ENCODE measurements at places on chromosomes 11 and 22.

DNA sequence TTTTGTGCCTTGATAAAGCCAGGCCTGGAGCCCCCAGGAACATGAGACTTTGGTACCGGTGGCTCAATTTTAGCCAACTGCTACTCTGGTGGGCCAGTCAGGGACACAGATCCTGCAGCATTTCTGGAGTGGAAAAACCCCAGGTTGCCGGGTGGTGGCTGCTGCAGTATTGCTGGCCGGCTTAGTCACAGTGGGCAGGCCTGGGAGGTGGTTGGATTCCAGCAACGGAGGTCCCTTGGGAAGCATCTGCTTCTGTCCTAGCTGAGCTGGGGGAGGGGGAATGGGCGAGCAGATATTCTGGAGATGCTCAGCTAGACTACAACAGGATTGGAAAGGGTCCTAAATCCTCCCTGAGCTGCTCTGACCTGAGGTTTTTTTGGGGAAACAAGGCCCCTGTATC is 31.6 kb upstream of the ACCSL start:
- no peak for DNase-seq

DNA sequence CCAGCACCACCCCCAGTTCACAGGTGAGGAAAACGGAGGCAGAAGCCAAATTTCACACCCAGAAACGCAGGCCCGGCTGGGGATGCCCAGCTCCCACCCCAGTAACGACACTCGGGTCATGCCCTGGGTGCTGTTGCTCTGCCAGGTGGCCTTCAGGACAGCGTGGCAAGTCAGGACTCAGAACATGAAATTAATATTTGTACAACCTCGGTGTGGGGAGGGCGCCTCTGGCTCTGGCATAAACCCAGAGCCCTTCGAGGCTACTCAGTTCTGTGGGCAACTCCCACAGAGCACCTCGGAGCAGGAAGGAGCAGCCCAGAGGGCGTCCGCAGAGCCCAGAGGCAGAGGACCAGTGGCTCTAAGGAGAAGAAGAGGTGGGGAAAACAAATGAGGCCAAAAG is 71.6 kb downstream of the CELSR1 start:
- DNase-seq = peak; percentile 77

- DNase-seq = peak; percentile 89
Measured at GRCh38 chr11:64745189-64745520, 1.2 kb upstream of the RASGRP2 start.

GRCh38 chr11:64110465-64111375 is 55.2 kb downstream of the MACROD1 start:
- no peak for DNase-seq

DNA sequence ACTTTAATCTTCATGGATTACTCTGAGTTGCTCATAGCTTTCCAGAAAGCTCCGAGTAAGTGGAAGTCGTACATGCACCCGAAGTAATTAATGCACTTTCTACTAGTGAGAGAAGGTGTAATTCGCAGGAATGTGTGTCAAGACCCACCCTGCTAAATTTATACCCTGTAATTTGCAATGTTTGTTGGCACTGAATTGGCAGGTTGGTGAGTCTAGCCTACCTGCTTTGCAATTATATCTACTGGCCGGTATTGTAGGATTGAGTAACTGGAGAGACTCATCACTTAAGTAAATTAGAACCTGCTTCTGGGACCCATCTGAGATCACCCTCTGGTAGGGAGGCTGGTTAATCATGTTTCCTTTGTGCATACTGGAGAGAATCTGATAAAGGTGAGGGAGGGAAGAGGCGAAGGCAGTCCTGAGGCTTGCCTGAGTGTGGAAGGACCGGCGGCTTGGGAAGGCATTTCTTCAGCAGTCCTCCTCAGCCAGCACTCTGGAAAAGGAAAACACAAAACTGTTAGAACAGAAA is 63.3 kb downstream of the LDLRAD3 start:
- DNase-seq = no peak

- peak; percentile 57 for DNase-seq
Measured at GRCh38 chr11:3130269-3131071, 34.6 kb downstream of the OSBPL5 start.

DNA sequence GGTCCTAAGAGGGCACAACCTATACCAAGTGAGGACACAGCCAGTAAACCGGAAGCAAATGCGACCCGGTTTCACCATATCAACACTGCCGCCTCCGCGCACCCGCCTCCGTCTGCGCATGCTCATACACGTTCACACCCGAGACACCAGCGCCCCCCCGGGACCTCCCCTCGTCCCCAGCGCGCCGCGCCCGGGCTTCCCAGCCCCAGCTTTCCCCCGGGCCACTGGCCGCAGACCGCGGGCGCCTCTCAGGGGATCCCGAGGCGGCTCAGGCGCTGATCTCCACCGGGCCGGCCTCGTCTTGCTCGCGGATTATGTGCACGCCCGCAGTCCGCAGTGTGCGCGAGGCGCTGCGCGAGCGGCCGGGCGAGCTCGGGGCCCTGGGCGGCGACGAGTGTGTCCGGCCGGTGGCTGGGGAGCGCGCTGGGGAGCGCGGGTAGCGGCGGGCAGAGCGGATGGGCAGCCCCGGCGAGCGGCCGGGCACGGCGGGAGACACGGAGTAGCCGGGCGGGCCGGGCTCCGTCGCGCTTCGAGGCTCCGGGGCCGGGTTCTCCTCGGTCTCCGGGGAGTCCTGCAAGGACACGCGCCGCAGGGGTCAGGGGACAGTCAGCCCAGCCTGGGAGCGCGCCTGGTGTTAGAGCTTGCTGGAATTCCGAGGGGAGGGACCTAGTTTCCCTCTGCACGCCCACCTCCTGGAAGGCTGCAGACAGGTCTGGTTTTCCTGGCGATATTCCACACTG is 2.0 kb downstream of the HEPN1 start:
- peak; percentile 86 for DNase-seq

GRCh38 chr11:34466802-34467488 is 28.2 kb downstream of the CAT start:
- DNase-seq = no peak

GRCh38 chr11:11662578-11662977 is 40.8 kb upstream of the GALNT18 start:
- no peak for DNase-seq

DNA sequence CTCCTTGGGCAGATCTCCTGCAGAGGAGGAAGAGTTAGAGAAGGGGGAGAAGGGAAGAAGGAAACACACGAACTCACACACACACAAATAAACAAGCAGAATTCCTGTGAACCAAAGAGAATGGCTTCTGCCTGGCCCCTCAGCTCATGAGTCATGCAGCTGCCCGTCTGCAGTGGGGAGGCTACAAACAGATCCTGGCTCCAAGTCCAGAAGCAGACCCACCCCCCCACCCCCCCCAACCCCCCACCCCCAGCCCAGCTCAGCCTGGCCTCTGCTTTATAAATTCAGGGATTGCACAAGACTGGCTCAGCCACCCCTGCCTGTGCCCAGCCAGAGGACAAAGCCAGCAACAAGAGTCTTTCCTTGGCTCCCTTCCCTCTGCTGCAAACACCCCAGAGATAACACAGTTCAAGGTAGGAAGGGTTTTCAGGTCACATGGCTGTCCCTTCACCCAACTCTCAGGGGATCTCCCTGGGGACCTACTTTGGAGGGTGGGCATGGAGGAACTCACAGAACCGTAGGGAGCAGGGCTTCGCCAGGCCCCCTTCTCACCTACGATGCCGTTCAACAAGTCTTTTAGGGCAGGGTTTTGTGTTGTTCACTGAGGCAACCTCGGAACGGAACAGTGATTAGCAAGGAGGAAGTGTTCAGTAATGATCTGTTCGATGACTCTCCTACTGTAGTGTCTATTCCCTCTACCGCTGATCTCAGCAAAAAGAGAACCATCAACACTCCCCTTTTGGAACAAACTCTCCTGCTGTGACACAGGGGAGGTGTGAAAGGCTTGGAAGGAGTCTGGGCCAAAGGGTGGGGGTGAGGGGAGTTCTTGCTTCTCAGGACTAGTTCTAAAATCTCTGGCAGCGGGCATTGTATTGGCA is 35.5 kb downstream of the RPL27A start:
- no peak for DNase-seq

- DNase-seq = no peak
Measured at GRCh38 chr11:32852207-32852606, 22.5 kb downstream of the PRRG4 start.

- DNase-seq = no peak
Measured at GRCh38 chr11:124535552-124536232, 7.8 kb downstream of the OR8B12 start.

GRCh38 chr11:13891911-13892310 is 70.6 kb upstream of the SPON1 start:
- DNase-seq = no peak

DNA sequence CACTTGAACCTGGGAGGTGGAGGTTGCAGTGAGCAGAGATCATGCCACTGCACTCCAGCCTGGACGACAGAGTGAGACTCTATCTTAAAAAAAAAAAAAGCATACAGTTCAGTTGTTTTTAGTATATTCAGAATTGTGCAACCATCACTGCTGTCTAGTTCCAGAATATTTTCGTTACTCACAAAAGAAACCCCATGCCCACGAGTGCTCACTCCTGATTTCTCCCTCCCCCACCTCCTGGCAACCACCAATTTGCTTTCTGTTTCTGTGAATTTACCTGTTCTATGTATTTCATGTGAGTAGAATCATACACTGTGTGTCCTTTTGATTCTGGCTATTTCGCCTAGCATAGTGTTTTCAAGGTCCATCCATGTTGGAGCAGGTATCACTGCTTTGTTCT is 24.8 kb downstream of the PTPRJ start:
- DNase-seq = no peak

DNA sequence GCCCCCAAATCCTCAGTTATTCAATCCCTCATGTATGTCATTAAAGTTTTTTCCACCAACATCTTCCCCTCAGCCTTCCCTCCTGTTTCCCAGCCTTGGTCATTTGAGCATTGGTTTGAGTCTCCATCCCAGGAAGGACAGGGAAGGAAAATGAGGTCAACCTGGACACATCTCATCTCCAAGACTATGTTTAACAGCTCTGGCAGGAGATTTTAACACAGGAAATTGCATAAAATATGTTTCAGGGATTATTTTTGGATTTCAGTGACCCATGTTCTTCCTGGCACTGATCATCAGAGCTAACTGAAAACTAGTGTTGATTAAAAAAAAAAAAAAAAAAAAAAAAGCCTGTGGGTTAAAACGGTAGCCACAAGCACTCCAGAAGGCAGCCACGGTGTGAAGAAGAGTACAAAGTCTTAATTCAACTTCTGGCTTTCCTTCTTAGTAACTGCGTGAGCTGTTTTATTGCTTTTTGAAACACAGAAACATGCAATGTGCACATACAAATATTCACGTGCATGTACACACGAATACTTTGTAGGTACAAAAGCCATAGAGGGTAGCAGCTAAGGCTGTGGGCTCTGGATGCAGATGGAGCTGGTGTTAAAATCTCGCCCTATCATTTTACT is 164.4 kb upstream of the DDI1 start:
- no peak for DNase-seq

DNA sequence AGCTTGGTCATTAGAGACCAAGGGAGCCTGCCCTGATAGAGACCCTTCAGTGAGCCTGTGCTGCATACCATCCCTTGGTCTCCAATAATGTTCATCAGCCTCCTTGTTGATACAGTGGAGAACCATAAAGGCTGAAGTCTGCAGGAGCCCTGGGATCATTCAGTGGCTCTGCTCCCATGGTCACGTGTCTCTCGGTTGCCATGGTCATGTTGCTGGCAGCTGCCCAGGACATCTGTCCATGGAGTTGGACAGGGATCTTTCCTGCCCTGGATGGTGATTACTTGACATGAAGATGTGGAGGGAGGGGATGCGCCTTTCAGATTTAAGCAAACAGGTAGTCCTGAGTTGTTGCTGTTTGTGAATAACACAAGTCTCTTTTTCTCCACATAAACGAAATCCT is 38.2 kb downstream of the CYB5R2 start:
- DNase-seq = no peak

- DNase-seq = no peak
Measured at GRCh38 chr11:17132654-17133053, 55.2 kb upstream of the RPS13 start.

- no peak for DNase-seq
Measured at GRCh38 chr11:6025056-6025455, 5.5 kb downstream of the OR56A1 start.

DNA sequence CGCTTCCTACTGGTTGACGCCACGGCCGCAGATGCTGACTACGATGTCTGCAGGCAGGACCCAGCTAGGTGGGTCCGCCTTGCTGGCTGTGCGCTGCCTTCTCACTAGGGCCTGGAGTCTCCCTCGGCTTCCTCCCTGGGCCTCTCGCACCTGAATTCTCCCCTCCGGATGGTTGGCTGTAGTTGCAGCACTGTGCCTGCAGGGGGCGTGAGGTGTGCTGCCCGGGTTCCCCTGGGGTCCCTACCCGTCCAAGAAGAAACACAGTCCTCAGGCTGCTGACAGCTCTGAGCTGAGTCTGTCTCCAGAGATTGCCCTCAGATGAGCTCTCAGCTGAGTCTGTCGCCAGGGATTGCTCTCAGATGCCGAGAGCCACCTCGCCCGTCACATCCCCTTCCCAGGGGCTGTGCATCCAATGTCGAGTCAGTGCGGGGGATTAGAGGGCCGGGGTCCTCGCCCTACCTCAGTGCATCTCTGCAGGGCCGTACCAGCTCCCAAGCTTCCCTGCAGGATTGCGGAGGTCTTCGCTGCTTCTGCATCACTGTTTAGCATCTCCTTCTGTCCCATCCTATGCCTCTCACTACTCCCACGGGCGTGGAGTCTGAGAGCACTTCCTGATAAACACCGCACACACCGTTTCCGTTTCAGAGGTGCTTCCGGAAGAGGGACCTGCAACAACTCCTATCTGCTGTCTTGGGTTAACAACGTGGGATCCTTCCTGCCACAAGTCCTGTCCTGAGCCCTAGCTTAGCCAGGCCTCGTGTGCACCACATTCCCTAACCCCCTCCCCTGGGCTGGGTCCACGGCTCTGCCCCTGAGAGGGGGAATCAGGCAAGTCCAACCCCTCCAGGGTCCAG is 196.9 kb downstream of the CSNK2A3 start:
- no peak for DNase-seq

DNA sequence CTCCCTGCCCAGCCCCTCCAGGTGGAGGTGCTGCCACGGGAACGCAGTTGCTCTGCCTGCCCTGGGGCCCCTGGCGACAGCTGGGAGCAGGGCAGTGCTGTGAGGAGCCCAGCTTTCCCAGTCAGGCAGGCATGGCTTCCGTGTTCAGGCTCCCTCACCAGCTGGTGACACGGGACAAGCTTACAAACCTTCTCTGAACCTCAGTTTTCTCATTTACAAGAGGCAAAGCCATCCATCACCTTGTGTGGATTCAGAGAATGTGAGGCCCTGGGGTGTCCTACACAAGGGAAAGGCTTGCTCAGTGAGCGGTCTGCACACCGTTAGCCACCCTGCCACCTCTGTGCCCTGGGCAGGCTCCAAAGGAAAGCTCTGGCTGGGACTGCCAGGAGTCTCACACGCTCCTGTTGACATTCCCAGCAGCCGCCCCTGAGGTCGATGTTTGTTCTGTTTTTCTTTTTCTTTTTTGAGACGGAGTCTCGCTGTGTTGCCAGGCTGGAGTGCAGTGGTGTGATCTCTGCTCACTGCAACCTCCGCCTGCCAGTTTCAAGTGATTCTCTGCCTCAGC is 23.5 kb downstream of the SUN2 start:
- peak; percentile 59 for DNase-seq

GRCh38 chr11:6260207-6260726 is 629 bp downstream of the CCKBR start:
- DNase-seq = no peak
